Effector CD8-positive, alpha-beta T cell (primary cell): ENCODE measurements at places on chromosomes 5 and 9.
A peak's percentile ranks its signal among the peaks of the same experiment; 100 is the strongest.

DNA sequence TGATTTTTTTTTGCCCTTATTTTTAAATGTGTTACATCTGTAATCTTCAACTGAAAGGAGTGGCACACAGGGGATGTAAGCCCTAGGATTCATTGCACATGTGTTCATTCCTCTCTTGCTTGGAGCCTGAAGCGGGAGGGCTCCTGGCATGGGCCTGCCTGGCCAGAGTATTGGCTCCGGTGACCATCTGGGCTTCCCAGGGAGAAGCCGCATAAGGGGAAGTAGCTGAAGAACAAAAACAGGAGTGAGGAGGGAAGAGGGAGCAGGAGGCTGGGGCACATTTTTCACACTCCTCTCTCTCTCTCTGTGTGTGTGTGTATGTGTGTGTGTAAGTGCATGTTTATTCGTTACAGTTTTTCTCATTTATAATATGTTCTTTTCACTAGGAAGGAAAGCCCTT is 269.9 kb downstream of the PRR16 start:
- DNase-seq: no peak

DNA sequence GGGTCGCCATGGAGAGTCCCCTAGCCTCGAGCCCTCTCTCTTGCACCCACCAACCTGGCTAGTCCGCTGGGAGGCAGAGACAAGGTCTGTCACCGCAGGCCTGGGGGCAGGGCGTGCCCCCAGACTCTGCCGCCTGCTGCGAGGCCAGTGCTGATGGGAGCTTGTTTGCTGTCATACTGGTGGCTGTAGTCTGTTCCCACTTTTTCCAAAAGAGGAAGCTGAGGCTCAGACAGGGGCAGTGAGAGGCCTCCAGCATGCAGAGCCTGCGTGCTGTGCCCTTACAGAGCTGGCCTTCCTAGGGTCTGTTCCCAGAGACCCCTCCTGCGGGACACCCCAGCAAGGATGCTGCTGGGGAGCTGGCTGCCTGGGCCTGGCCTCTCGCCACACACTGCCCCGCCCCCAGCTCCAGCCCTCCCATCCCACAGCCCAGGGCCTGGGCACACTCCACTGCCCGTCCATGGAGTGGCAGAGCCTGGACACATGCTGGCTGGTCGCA is 21.0 kb upstream of the SUSD3 start:
- no peak for DNase-seq

- DNase-seq: no peak
Observed at GRCh38 chr5:4050203-4050602, 454.6 kb downstream of the IRX1 start.

GRCh38 chr5:9124071-9124470 is 421.8 kb downstream of the SEMA5A start:
- DNase-seq: no peak

DNA sequence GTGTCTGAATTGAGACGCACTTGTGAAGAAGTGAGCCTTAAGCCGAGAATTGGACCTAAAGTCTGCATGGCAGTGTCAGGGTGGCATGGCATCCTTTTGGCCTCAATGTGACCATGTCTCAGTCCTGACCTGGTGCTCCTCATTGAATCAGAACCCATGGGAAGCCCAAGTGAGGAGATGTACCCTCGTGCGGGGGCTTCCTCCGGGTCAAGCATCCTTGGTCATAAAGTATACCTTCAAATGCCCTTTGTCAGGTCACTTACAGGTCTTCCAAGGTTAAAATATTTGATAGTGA is 202.2 kb downstream of the GADD45G start:
- DNase-seq: no peak

DNA sequence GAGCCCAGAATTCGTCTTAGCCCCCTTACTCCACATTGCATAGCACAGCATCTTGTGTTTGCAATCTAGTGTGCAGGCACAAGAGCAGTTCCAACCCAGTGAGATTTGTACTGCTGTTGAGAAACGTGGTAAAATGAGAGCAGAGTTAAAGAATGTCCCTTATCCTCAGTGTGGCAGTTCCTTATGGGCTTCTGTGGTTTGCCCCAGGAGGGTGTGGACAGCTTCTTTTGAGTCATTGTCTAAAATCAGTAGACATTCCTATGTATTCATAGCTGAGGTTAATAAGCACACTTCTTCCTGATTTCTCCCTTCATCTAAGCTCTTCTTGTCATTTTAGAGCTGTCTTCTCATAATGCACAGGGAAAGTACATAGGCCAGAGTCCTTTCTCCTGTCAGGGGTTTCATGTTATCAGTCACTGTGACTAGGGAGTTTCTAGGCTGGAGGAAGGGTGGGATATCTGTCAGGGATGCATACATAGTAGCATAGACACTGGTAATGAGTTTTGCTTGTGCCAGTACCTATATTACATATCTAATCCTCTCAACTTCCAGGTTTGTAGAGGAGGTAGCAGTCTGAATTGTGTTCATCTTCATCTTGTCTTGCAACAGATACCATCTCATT is 2.0 kb upstream of the CAVIN4 start:
- no peak for DNase-seq

- DNase-seq: no peak
Observed at GRCh38 chr5:113900816-113901215, 387.3 kb downstream of the YTHDC2 start.

DNA sequence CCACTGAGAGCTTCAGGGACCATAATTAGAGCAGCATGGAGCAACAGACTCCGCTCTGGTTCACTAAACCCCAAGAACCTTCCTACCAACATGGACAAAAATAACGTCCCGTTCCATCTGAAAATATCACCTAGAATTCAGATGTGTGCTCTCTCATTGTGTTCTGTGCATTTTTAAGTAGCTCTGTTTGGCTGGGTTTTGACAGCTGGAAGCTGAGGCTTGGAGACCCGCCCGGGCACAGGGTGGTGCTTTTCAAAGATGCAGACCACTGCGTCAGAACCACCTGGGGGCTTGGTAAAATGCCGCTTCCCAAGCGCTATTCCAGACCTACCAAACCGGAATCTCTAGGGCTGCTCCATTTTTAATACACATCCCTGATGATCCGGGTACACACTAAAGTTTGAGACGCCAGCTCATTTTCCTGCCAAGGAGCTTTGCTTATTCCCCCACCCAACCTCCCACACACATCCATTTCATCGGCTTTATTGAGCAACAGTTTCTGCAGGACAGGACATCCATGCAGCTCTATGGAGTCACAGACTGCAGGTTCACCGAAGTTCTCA is 104.8 kb downstream of the GABBR2 start:
- DNase-seq: no peak

DNA sequence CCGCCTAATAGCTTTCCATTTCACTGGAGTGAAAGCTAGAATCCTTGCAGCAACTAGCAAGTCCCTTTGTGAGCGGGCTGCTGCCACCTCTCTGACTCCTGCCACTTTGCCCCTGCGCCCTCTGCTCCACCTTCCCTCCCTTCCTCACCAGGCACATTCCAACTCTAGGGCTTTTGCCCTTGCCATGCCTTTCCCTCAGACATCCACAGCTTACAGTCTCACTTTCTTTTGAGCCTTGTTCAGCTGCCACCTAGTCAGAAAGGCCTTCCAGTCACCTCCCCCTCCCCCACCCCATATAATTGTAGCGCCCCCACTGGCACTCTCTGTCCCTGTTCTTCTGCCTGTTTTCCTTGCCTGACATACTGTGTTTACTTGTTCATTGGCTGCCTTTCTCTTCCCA is 31.0 kb downstream of the CYSTM1 start:
- no peak for DNase-seq

- DNase-seq: no peak
Observed at GRCh38 chr5:175544108-175544511, 65.8 kb downstream of the SFXN1 start.

- no peak for DNase-seq
Observed at GRCh38 chr5:78586251-78586650, 62.3 kb downstream of the LHFPL2 start.

GRCh38 chr5:90473396-90474234 is 956 bp downstream of the MBLAC2 start:
- peak; percentile 17 for DNase-seq

GRCh38 chr5:33637011-33637410 is 196.2 kb downstream of the TARS1 start:
- DNase-seq: no peak

DNA sequence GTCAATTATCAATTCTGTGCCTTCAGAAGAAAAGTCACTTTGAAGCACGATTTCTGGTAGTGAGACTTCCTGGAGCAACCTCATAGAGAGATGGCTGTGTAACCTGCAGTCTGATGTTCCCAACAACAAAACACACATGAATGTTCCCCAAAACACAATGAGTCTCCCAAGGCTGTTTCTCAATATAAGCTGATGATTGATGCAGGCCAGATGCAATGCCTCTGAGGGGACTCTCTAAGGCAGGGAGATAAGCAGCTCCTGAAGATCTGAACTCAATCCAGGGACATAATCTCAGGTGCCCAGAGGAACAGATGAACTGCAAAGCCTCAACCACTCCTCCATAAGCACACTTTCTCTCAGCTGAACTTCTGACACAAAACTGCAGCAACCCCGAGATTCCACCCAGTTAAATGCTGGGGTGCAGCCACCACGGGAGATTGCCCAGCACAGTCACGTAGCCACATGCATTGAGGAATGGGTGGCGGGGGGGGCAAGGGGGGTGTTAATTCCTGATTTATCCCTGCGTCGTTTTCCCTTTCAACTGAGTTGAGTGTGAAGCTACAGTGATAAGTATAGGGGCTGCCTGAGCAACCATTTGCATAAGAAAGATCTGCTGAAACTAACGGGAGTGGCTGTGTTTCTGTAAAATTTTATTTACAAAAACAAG is 122.7 kb upstream of the RASEF start:
- DNase-seq: no peak

DNA sequence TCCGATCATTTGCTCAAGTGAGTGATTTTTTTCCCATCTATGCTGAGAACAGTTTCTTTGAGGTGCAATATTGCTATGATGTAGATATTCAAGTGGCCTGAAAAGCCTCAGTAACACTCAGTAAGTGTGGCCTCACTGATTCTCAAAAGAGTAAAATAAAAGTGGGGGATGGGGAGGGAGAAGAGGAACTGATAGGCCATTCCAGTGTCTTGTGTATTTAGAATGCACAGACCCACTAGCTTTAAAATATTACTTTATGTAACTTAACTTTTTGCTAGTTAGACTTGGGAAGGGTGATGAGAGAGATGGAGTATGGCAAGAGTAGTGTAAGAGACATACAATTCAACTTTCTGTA is 79.5 kb upstream of the ZNF608 start:
- DNase-seq: no peak

GRCh38 chr5:43646992-43647391 is 44.0 kb downstream of the NNT start:
- no peak for DNase-seq

DNA sequence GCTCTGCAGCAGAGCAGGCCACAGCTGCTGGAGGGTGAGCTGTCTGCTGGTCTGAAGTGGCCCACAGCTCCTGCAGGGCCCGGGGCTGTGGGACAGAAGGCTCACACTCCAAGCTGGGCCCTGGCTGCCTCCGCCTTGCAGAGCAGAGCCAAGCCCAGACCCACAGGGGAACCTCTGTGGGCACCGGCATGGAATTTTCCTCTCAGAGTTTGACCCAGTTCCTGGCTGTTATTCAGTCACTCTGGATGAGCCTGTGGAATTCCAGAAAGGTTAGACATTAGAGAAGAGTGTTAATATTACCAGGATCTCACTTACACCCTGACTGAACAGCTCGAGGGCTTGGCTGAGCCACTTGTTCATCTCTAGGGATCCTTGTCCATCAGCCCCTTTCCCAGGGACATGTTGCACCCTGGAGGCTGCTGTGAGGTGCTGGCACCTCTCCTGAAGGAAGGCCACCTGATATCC is 17.5 kb downstream of the IL9 start:
- no peak for DNase-seq

- no peak for DNase-seq
Observed at GRCh38 chr5:161134956-161135355, 282.9 kb upstream of the ATP10B start.

- no peak for DNase-seq
Observed at GRCh38 chr5:159049844-159050315, 49.8 kb downstream of the EBF1 start.

DNA sequence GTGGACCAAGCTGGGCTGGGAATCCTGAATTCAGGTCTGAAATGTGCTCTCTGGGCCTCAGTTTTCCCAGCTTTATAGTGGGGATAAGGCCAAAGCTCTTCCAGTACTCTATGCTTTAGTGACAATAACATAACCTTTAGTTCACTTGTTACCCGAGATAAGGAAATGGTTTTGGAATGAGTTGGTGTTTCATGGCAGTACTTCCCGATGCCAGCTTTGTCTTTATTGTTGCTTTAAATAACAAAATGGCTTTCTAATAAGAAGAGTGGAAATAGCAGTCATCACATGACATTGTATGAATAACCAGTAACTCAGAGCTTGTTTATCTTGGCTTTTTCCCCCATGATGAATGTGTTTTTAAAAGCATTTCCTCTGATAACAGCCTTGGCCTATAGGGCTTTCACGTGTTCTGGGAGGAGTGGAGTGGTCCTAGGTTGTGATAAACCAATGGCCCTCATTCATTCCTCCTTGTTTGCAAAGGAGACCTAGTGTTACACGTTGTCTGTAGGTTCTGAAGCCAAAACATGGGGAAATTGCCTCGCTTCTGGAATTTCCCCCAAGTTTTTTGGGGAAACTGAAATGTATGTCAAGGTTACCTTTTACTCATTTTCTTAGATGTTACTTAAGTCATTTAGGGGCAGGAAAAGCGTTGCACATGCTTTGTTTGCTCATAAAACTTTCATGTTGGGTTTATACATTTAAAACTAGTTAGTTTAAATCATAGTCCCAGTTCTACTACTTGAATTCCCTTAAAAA is 53.7 kb downstream of the ZNF618 start:
- DNase-seq: no peak

- DNase-seq: no peak
Observed at GRCh38 chr5:55546947-55547346, 12.2 kb upstream of the PLPP1 start.

GRCh38 chr9:133901184-133901835 is 90.8 kb downstream of the VAV2 start:
- no peak for DNase-seq

DNA sequence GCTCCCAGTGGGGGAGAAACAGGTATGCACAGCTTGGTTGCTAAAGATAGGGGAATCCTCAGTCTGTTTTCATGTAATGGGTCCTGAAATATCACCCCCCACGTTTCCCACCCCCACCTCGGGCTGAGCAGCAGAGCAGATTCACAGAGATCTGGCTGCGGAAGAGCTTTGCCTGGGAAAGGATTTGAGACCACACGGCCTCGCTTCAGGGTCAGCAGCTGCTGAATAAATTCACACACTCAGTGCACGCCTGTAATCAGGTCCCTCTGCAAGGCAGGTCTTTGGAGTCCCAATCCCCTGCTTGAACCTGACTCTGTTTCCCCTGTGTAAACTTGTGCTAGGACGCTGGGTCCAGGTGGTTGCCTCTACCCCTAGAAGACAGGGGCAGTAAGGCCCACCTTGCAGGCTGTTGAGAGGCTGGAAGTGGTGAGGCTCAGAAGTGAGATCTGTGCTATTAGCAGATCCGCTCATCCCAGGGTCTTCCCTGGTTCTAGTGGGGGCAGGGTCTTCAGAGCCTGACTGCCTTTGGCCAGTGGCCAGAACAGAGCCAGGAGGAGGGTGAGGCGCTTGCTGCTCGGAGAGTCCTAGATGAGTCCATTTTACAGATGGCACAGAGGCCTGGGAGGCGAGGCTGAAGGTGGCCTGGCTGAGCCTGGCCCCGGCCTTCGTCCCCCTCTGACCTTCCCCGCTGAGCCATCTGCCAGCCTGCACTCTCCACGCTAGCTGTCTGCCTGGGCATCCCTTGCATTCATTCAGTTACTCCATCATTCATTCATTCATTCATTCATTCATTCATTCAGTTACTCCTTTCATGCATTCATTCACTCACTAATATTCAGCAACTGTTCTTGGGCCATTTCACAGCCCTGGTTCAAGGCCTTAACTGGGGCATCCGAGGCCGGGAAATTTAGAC is 16.7 kb upstream of the NEURL1B start:
- no peak for DNase-seq
